Activated naive CD4-positive, alpha-beta T cell treated with Interleukin-2 at 50 U/mL for 16 hours (primary cell): ENCODE measurements at places on chromosomes 16 and 17.

DNA sequence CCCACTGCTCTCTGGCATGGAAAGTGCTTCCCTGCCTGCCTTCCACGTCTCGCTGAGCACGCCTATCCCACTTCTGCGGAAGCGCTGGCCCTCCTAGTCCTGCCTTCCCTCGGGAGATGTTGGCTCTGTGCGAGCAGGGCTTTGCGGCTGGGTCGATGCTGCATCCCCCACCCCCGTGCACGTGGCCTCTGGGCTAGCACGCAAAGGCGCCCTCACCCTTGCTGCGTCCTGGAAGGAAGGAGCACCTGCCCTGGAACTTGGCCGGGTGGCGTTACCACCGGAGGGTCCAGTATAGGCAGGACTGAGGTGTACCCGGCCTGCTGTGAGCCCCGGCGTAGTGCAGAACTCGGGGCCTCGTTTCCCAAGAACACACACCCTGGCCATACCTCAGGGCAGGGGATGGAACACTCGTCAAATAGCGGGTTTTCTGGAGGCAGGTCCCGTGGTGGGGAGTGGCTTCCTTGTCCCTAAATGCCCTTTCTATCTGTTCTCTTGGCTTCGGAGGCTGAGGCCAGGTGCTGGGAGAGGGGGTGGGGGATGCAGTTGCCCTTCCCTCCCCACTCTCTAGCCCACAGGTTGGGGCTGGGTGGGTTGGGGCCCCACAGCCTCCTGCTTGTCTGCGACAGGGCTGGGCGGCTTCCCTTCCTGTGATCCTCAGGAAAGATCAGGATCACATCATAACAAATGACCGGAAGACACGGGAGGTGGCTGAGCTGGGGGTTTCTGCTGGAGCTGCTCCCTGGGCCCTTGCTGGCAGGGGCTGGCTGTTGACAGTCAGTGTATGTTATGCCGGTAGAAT, 17.4 kb downstream of the BAIAP2 start:
- DNase-seq = no peak

DNA sequence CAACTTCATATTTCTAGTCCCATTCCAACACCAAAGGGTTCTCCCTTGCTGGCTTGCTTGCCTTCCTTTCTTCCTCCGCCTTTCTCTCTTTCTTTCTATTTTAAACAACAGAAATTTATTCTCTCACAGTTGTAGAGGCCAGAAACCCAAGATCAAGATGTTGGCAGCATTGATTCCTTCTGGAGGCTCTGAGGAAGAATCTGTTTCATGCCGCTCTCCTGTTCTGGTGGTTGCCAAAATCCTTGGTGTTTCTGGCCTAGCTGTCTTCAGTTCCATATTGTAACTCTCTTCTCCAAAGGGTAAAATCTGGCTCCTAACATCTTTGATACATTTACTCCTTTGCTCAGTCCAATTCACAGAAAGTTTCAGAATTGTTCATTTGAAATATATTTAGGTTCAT, 3.0 kb upstream of the ANKRD40CL start:
- no peak for DNase-seq

DNA sequence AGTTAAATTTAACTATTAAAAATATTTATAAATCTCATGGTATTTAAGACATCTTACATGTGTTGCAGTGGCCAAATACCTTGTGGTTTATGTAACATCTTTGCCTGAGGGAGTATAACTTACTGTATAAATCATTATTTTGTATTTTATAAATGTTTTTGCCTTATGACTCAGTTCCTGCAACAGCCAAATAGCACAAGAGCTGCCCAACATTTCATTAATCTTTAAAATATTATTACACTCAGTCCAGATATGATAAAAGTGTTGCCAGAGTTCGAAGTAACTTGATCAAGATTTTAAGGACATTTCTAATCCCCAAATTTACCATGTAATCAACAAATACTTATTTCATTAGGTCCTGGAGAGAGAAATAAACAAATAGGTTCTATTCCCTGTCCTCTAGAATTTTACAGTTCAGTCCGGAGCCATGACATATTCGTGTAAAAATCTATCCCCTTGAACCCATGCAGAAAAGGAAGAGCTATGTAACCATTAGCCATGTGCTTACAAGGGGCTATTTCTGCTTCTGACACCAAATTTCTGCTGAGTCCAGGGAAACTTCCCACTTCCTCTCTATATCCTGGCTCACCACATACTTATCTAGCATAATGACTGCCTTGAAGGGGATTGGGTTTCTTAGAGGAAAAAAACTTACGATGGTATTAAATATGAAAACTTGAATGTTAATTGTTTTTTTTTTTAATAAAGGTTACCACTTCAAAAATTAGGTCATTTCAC, 44.0 kb downstream of the IRX6 start:
- no peak for DNase-seq

DNA sequence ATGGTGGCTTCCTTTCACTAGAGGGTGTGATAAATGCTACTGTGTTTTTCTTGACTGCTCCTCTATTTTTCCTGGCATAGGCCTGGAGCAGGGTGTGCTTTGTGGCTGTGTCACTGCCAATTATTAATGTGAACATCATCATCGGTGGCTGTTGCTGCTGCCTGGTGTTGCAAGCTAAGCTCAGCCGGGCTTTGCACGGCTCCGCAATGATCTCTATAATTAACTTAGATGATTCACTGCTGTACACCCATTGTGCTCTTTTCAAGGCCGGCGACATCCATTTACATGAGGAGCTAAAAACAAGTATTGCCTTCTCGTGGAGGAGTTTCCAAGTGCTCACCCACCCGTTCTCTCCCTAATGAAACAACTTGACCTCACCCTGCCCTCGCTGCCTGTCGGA, 160.1 kb upstream of the IRX3 start:
- DNase-seq = no peak

DNA sequence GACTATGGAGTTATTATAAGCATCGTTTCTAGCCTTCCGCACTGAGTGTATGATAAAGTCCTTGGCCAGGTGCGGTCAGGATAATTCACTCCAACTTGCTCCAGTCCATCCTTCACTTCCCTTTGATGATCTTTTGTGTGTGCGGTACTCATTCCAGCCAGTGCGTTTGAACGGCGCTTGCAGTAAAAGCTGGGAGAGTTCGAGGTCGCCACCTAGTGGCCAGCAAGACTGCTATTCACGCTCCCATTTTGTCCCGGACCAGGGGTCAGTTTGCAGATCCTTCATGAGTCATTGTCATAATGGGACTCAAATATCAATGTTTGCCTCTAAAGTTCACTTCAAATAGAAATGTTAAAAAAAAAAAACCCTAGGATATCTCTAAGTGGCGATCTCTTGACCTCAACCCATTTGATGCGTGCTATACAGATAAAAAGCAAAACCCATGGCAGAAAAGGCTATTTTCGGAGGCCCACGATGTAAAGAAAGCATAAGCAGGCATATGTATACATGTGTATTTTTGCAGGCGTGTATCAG, 417.1 kb downstream of the TMEM114 start:
- no peak for DNase-seq

GRCh38 chr16:51151961-51152663, 1.0 kb upstream of the SALL1 start:
- DNase-seq = no peak

- DNase-seq = no peak
Measured at GRCh38 chr17:69084911-69085310, 24.2 kb upstream of the ABCA9 start.

- no peak for DNase-seq
Measured at GRCh38 chr17:67855504-67856324, 30.4 kb downstream of the BPTF start.

DNA sequence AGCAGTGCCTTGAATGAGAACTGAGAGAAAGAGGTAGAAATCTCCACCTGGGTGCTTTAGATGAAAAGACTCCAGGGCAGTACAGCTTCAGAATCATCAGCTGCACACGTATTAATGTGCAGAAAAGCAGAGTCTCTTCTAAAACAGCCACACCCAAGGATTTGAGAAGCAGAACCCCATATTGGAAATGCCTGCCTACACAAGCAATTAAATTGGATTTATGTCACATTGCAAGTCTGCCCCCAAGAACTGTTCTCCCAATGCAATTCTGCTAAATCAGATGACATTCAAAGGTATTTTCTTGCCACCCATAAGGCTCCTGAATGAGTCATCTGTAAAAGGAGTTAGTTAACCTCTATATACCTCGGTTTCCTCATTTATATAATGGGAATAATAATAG, 326.0 kb upstream of the C16orf82 start:
- no peak for DNase-seq

GRCh38 chr17:73343168-73343634, 31.4 kb upstream of the CDC42EP4 start:
- DNase-seq = no peak

DNA sequence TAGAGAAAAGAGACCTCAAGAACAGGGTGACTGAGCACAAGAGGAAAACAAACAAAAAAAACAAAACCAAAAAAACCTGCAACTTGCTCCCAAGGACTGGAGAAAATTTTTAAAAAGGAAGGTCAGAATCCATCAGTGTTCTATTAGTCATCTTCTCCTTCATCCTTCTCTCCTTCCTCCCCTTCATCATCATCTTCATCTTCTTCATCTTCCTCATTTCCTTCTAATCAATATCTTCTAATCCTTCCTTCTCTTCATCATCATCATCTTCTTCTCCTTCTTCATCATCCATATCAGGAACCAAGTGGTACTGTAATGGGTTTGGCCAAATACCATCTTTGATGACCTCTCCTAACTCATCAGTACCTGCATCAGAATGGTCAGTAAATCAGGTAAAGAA, 12.2 kb downstream of the HSF5 start:
- no peak for DNase-seq

GRCh38 chr17:77455111-77455890, 314.5 kb downstream of the SEC14L1 start:
- no peak for DNase-seq

DNA sequence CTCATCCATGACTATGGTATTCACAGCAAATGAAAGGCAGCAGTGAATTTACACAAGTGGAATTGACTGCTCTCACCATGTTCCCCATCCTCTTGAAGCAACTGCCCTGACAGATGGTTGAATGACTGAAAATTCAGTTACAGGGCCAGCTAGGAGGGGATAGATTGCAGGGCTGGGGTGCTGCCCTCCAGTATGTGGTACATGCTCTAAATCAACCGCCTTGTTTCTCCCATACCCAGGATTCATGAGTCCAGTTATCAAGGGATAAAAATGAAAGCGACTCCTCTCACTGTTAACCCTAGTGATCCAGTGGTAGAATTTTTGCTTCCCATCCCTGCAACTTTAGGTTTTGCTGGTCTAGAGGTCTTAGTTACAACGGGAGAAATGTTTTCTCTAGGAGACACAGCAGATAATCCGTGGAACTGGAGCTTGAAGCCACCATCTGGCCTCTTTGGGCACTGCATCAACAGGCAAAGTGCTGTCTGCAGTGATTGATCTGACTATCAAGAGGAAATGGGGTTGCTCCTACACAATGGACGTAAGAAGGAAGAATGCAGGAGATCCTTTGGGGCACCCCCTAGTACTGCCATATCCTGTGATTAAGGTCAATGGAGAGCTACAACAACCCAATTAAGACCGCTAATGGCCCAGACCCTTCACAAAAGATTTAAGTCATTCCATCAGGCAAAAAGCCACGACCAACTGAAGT, 32.0 kb downstream of the SCPEP1 start:
- peak; percentile 52 for DNase-seq

- DNase-seq = no peak
Measured at GRCh38 chr16:1113889-1114526, 18.0 kb upstream of the C1QTNF8 start.

DNA sequence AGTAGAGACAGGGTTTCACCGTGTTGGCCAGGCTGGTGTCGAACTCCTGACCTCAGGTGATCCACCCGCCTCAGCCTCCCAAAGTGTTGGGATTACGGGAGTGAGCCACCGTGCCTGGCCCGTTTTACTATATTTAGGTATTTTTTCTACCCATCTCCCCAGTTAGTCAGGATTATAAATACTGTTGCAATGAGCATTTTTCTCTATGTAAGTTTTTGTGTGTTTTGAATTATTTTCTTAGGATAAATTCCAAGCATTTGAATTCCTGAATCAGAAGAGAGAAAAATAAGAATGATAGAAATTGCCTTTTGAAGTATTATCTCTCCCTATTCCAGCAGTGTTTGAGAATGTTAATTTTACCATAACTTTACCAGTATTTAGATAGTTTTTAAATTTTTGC, 36.6 kb downstream of the KIAA0513 start:
- no peak for DNase-seq

- DNase-seq = no peak
Measured at GRCh38 chr16:50712956-50713355, 19.6 kb downstream of the NOD2 start.

- no peak for DNase-seq
Measured at GRCh38 chr16:30893417-30893743, 497 bp downstream of the BCL7C start.

GRCh38 chr16:17729820-17730219, 259.1 kb upstream of the XYLT1 start:
- DNase-seq = no peak

GRCh38 chr16:79098907-79099306, 501.6 kb downstream of the MAF start:
- no peak for DNase-seq

DNA sequence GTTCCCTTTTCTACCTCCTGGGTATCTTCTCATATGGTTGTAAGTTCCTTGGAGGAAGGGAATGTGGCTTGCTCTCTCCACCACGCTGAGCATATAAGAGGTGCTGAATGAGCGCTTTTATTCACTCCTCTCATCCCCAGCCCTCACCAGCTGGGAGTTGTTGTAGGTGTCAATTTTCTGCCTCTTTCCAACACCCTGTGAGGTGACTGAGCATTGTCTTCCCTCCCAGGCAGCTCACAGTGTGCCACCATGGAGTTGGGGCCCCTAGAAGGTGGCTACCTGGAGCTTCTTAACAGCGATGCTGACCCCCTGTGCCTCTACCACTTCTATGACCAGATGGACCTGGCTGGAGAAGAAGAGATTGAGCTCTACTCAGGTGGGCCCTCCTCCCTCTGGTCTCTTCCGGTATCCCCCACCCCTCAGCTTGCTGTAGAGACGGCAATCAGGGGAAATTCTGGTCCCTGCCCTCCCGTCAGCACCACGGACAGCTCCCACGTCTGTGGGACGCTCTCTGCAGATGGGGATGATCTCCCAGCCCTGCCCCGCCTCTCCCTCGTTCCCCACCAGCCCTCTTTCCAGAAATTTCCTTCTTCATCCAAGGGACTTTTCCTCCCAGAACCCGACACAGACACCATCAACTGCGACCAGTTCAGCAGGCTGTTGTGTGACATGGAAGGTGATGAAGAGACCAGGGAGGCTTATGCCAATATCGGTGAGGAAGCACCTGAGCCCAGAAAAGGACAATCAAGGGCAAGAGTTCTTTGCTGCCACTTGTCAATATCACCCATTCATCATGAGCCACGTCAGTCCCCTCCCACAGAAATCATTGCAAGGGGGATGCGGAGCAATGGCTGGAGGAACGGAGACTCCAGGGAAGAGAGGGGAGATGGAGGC, 18.3 kb downstream of the CIITA start:
- DNase-seq = peak; percentile 14

GRCh38 chr17:27502526-27503324, 46.5 kb downstream of the KSR1 start:
- DNase-seq = no peak

DNA sequence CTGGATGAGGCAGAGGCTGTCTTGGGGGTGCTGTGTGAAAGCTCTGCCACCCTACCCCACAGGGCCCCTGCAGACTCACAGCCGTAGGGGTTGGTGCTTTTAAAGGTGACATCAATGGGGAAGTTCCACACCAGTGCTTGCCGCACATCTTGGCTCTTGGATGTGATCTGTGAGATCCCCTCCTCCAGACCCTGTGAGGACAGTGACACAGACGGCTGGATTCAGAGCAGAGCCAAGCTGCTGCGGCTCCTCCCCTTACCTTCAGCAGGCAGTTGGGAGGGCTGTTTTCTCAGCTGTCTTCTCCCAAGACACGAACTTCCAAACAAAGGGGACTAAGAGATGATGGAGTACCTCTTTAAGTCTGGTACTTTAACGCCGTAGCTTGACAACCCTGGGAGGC, 4.8 kb downstream of the B9D1 start:
- no peak for DNase-seq

GRCh38 chr16:85094812-85095211, 17.5 kb downstream of the CIBAR2 start:
- no peak for DNase-seq
